Cerebellum (tissue), 4 donors: ENCODE measurements at places on chromosomes 16 and 17.

DNA sequence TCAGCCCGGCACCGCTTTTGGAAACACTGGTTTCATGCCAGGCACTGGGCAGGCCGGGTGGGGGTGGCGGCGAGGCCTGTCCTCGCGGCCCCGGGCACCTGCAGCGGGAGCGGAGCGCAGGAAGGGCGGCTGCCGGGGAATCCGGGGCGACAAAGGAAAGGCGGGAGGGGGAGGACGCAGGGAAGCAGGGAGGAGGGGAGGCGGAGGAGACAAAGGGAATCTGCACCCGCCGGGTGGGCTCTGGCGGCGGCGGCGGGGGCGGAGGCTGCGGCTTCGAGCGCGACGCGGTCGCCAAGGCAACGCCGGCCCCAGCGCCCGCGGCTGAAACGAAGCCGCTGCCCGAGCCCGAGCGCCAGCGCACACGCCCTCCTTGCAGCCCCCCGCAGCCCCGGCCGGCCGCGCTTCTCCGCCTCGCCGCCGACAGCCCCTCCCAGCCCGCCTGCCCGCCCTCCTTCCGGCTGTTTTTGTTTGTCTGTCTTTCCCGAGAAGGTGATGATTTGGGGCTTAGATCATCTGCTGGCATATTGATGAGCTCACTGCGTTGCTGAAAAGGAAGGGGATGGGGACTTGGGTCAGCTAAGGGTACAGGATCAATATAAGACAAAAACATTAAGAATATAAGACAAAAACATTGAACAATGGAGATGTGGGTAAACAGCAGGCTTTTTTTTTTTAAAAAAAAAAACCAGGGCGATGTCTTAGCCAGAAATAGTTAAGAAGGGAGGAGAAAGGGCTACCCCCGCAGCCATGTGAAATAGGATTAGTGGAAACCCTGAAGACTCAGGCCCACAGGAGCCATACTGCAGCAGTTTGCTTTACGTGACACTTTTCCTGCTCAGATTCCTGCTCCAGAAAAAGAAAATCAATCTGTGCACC is 32.7 kb downstream of the CDK5R1 start:
- DNase-seq, result peak; percentile 76

DNA sequence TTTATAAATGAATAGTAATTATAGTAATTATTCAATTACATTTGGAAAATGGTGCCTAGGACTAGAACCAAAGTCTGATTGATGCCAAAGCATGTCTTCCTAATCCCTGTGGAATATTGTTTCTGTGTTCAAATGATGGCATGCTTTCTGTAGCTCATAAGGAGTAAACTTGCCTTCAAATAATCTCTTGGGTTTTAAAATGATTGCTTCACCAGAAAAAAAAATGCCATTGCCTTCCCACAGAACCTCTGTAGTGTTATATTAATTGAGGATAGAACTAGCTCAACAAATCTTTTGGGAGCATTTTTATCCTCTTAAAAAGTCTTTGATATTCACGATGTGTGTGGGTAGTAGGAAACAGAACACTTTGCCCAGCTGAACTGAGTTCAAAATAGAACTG is 7.7 kb upstream of the TMEM100 start:
- DNase-seq, result no peak

- DNase-seq, result no peak
Measured at GRCh38 chr16:74607310-74607961, 522 bp upstream of the GLG1 start.

- DNase-seq, result no peak
Measured at GRCh38 chr17:55659661-55660060, 63.0 kb downstream of the TMEM100 start.

GRCh38 chr16:74867281-74867849 is 92.7 kb upstream of the FA2H start:
- DNase-seq, result no peak

DNA sequence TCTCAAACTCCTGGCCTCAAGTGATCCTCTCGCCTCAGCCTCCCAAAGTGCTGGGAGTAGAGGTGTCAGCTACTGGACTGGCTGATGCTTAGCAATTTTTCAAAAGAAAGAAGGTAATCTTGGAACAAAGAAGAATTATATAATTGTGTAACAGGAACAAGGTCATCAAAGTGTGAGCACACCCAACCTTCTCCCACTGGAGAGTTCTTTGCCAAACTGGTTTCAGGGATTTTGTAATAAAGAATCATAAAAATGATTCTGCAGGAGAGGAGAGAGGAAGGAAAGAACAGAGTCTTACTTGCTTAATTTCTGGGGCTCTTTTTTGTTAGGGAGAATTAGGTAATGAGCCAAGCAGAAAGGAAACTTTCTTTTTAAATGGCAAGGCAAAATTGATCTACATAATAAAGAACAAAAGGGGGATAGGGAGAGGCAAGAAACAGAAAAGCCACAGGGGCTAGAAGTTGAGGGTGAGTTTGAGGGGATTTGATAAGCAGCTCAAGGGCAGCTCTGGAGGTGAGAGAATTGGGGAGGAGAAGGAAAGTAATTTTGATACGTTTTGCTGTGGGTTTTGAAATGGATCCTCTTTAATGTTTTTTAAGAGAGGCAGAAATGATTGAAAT is 21.3 kb downstream of the CHD9NB start:
- no peak for DNase-seq

DNA sequence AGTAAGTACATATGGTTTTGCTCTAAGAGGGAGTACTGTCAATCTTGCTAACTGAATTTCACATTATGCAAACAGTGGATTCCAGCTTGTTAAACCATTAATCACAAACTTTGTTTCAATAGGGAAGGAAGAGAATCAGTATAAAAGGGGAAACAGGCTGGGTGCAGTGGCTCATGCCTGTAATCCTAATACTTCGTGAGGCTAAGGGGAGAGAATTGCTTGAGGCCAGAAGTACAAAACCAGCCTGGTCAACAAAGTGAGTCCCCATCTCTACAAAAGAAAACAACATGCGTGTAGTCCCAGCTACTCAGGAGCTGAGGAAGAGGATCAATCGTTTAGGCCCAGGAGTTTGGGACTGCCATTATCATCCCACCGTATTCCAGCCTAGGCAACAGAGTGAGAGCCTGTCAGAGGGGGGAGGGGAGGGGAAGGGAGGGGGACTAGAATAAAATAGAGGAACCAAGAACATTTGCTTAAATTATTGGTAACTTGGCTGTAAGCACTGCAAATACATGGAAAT is 65.7 kb downstream of the FBXL20 start:
- no peak for DNase-seq

GRCh38 chr17:77145612-77146245 is 5.0 kb downstream of the SEC14L1 start:
- peak; percentile 62 for DNase-seq

GRCh38 chr17:47404006-47404405 is 80.3 kb downstream of the EFCAB13 start:
- no peak for DNase-seq

DNA sequence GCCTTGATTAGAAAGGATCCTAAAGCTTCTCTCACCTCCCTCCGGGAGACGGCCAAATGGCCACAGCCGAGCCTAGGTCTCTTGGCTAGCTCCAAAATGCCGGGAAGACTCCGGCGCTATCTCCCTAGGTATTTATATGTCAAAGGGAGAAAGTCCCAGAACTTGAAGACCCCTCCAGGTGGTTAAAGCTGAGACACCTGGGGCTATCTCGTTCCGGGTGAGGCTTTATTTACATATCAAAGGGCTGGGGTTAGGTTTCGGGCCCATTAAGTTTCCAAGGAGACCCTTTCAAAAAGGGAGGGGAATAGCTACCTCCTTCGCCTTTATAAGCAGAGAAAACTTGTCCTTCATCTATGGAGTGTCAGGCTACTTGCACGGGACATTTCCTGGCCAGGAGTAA is 70.9 kb upstream of the KIFC3 start:
- DNase-seq, result no peak

GRCh38 chr17:50270435-50271362 is 3.6 kb upstream of the TMEM92 start:
- DNase-seq, result no peak

- peak; percentile 67 for DNase-seq
Measured at GRCh38 chr16:85082173-85083050, 29.9 kb downstream of the CIBAR2 start.

DNA sequence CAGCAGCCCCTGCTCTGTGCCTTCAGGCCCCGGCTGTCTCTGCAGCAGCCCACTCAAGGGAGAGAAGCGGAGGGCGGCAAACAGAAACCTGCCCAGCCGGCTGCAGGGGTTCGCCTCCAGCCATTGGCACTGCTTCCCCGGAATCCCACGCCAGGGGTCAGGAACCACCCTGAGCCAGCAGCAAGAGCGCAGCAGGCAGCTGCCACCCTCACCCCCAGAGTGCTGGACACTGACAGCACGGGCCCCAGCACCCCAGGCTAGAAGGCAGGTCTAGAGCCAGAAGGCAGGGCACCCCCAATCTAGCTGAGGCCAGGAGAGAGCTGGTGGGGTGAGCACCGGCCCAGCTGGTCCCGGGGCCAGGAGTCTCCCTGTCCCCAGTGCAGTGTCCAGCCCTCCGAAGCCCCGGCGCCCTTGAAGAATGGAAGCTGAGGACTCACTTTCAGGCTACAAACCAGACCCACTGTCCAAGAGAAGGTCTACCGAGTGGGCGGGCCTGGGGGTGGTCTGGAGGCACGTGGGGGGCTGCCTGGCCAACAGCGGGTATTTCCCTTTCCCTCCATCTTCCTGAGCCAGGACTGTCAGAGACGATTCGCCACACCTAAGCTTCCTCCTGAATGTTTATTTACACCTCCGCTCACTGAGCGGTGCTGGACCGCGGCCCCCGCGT is 8.4 kb downstream of the UBALD2 start:
- DNase-seq, result no peak

- DNase-seq, result no peak
Measured at GRCh38 chr17:44203731-44204440, 4.2 kb upstream of the ATXN7L3 start.

DNA sequence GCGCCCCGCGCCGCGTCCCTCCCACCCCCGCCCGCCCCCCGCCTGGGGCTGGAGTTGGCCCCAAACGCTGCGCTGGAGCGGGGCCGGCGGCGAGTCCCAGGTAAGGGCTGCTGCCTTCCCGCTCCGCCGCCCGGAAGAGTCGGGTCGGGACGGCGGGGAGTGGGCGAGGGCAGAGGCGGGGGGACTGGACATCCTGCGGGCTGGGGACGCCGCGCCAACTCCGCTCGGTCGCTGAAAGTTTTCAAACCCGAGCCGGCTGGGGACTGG is 469 bp downstream of the GPRC5C start:
- DNase-seq, result no peak

- DNase-seq, result no peak
Measured at GRCh38 chr16:70790815-70791214, 10.1 kb downstream of the VAC14 start.

DNA sequence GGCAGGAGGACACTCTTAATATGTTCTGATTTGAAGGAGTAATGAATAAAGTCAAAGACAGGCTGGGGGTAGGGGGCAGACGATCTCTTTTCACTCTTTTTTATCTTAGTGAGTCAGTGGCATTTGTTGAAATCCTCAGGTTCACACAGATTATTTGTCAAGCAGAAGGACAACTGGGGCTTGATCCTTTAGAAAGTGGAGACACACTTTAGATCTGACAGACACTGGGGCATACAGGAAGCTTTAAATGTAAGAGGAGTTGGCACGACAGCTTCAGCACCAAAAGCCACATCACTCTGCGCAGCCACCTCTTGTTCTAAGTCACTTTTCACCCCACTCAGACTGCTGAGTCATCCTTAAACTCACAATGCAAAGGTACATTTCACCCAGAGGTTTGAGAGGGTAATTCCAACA is 121.5 kb downstream of the STXBP4 start:
- no peak for DNase-seq

- DNase-seq, result no peak
Measured at GRCh38 chr17:37743612-37743874, 1.3 kb downstream of the HNF1B start.

DNA sequence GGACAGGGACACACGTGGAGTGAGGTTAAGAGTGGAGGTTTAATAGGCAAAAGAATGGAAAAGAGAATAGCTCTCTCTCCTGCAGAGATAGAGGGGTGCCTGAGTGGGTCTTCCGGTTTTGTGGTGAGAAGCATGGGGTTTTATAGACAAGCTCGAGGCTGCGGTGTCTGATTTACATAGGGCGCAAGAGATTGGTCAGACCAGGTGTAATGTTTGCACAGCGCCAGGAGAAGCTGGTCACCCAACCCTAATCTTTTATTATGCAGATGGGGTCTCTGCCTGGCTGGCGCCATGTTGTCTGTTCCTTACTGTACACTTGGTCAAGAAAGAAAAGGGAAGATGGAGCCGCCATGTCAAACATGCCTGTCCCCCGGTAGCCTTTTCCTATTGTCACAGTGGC is 44.5 kb upstream of the MLYCD start:
- no peak for DNase-seq

DNA sequence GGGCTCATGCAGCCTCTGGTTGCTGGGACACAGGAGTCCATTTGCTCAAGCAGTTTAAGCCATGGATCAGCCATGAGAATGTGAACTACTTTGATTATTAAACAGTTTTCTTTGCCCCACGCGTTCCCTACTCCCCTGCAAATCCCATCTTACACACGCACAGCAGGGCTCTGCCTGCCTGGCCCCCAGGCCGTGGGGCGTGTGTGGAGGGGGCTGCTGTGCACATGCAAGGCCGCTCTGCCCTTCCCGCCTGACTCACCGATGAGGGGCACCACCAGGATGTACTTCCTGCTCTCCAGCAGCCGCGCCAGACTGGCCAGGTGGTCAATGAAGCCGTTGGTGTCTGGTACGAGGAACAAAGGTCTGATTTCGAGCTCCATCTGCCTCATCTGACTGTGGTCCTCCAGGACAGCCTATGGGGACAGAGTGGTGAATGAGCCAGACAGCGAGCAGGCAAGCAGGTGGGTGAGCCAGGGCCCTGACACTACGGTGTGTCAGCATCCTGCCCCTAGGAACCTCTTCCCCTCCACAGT is 13.7 kb downstream of the HIC1 start:
- peak; percentile 70 for DNase-seq

DNA sequence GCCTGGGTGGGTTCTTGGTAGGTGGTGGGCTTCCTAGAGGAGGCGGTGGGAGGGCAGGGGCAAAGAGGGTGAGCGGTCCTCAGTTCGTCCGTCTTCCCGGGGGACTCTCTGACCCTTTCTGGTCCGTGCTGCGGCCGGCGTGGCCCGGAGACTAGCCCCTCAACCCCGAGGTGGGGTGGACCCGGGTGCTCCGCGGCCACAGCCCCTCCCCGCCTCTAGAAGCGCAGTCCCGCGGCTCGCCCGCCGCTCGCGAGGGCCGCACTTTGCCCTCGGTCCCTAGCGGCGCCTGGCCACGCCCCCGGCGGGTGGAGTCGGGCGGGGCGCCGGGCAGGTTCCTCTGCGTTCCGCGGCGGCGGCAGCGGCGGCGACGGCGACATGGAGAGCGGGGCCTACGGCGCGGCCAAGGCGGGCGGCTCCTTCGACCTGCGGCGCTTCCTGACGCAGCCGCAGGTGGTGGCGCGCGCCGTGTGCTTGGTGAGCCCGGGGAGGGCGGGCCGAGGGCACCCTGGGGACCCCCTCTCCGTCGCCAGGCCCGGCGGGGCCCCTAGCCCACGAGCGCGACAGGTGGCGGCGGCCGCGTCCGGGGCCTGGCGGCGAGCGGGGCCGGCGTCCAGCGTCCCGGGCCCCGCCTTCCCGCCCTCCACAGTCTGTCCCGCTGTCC is at the start of gene SYNGR2:
Gene SYNGR2, plus strand, starts transcription at position 340 of the 661 bp plus-strand sequence. Its CDS starts 36 bp downstream, at position 376.
- peak; percentile 88 for DNase-seq
